AG10803 (cell line): ENCODE measurements at places on chromosomes 7 and 10.

GRCh38 chr10:63042256-63042655 lies 90.9 kb upstream of the NRBF2 start:
- no peak for DNase-seq

DNA sequence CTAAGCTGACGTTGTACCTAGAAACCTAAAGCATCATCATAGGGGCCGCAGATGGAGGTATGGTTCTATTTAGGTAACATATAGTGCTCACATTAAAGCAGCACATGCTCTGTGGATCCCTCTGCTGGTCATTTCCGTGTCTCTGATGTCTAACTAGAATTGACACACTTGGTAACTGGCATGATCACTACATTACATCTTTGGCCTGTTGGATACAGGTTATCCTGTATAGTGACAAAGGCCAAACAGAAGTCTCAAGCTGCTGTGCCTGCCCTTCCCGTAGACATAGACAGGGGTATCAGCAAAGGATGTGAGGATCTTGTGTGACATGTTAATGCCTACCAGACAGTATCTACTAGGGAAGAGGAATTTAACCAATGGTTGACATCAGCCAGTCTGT lies 51.2 kb downstream of the KIF5B start:
- peak; percentile 43 for DNase-seq

- DNase-seq: peak; percentile 34
These were observed 97.2 kb downstream of the RALA start for GRCh38 chr7:39720586-39720985.

DNA sequence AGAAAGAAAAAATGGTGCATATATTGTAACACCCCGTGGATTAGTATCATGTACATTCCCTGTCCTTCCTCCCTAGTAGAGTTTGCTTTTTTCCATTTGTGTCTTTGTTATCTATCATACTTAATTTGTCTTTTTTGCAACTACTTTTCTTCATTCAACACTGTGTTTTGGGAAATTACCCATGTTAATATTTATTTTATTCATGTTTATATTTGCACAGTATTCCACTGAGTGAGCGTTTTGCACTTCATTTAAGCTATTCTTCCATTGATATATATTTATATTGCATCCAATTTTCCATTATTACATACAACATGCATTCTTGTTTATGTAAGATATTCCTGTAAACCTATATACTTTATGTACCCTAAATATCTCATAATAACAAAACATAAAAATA lies 57.6 kb upstream of the FAM171A1 start:
- no peak for DNase-seq

GRCh38 chr10:61669161-61669725 lies 6.5 kb downstream of the CABCOCO1 start:
- DNase-seq: no peak

DNA sequence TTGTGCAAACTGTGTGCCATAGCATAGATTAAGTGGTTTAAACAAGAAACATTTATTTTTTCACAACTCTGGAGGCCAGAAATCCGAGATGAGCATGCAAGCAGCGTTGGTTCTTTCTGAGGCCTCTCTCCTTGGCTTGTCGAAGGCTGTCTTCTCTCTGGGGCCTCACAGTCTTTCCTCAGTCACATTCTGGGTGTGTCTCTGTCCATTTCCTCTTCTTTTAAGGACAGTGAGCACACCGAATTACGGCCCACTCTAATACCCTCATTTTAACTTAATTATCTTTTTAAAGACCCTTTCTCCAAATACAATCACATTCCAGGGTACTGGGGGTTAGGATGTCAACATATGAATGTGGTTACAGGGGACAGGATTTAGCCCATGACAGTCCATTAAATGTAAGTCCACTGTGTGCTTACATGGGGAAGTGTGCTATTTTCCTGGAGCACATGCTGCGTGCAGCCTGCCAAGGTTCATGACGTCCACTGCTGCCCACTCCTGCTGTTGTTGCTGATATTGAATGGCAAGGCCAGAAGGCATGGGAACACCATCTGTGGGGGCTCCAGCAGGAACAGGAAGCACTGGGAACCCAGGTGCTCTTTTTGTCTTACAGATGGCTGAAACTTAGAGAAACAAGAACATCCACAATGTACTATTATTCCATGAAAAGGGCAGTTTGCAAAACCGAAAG lies 365.5 kb downstream of the GALNT17 start:
- DNase-seq: no peak

- no peak for DNase-seq
These were observed 225.7 kb downstream of the AGMO start for GRCh38 chr7:15336146-15336545.

- DNase-seq: no peak
These were observed 89.1 kb downstream of the PTPRN2 start for GRCh38 chr7:158498443-158499081.

GRCh38 chr7:48011323-48011722 lies 17.6 kb downstream of the SUN3 start:
- DNase-seq: no peak

- no peak for DNase-seq
These were observed 626.3 kb downstream of the POM121L12 start for GRCh38 chr7:53661645-53662217.

GRCh38 chr7:107615910-107616680 lies 36.0 kb downstream of the BCAP29 start:
- no peak for DNase-seq

DNA sequence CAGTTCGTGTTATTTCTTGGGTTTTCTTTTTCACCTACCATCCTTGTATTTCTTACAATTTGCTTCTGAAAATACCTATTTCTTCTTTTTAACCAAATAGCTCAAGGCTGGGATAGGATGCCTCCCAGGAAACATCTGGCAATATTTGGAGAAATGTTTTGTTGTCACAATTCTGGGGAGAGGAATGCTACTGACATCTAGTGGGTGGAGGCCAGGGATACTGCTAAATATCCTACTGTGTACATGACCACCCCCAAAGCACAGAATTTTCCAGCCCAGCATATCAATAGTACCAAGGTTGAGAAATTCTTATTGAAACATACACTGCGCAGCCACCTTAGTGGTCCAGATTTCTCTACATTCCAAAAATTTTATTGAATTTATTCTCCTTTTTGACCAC lies 55.5 kb downstream of the CNTNAP2 start:
- DNase-seq: no peak

DNA sequence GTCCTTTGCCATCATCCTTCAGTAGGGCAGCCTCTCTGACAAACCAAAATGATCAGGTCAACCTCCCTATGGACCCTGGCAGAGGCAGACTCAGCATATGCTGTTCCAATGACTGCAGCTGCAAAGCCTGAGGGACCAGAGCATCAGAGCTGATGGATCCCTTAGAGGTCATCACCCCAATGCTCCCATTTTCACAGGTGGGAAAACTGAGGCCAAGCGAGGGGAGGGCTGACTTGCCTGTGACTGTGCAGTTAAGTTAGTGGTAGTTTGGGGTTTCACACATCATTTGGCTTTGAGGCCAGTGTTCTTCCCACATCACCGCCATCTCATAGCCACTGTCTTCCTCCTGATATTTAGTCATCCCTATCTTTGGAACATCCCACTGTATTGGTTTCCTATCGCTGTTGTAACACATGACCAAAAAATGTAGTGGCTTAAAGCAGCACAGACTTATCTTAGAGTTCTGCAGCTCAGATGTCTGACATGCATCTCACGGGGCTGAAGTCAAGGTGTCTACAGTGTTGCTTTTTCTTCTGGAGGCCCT lies 69.3 kb upstream of the PDZD8 start:
- DNase-seq: no peak

DNA sequence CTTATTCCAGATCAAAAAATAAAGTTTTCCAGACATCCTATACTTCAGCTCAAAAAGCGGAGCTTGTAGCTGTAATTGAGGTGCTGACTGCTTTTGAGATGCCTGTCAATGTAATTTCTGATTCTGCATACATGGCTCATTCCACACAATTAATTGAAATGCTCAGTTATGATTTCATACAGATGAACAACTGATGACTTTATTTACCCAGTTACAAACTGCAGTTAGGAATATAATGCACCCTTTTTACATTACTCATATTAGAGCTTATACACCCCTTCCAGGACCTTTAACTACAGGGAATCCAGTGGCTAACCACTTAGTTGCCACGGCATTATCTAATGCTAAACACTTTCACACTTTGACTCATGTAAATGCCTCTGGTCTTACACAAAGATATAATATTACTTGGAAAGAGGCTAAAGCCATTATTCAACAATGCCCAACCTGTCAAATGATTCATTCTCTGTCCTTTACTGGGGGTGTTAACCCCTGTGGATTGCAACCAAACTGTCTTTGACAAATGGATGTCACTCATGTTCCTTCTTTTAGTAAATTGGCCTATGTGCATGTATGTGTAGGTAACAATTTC lies 147.3 kb downstream of the ZNF33B start:
- peak; percentile 52 for DNase-seq

GRCh38 chr7:42440951-42441350 lies 203.9 kb upstream of the GLI3 start:
- DNase-seq: no peak

DNA sequence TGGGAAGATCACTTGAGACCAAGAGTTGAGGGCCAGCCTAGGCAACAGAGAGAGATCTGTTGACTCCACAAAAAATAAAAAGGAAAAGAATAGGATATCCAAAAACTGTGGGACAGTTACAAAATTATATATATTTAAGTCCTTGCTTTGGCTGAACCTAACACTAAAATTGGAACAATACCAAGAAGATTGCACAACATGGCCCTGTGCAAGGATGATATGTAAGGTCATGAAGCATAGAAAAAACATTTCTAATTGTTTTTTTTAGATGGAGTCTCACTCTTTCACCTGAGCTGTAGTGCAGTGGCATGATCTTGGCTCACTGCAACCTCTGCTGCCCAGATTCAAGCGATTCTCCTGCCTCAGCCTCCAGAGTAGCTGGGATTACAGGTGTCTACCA lies 139.0 kb downstream of the TPST1 start:
- DNase-seq: peak; percentile 49

DNA sequence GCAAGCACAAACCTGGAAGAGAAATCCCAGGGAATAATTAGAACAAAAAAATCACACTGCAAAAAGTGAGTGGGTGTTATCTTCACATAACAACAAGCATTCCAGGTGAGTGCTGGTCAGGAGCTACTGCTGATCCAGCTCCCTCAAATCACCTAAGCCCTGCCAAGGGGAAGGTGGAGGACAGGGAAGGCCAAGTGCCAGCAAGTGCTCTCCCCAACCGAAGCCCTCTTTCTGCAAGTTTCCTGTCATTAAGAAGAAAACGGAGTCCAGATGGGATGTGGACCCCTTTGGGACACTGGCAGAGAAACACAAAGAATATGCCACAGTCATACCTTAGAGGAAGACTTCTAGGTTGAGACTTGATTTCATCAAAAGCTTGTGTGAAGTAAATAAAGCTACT lies 933.0 kb upstream of the ZNF722 start:
- no peak for DNase-seq

DNA sequence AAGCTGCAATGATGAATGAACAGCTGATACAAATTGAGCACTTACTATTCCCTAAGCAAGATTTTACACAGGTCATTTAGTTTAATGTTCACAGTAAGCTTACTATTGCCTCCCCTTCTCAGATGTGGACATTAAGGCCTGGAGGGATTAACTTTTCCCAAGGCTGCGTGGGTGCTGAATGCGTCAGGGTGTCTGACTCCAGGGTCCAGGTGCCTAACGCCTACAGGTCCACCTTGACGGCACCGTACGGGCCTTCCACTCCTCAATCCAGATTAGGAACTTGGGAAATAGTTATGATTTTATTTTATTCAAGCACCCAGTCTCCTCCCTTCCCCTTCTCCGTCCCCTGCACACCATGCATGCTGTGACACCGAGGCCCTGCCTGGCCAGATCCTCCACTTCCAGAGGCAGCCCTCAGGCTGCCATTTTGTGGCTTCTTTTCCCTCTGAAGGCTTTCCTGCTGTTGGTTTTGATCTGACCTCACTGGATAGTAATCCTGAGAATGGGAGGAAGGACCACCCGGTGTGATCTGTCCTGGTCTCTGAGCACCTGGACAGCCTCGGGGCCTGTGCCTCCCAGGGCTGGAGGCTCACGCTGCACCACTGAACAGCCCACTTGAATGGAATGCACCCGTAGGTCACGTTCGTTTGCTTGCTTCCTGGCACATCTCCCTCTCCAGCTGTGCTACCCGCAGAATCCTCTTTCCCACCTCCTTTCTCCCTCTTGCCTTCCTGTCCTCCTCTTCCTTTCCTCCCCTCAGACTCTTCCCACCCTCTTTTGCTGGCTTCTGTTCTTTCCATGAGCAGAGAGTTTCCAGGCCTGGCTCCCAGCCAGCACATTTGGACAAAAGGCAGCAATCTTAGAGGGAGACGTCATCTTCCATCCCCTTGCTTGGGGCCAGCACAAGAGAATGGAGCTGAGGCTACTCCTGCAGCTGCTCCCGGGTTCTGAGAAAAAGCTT lies 14.4 kb downstream of the DENND2A start:
- DNase-seq: peak; percentile 97

- no peak for DNase-seq
These were observed 118.6 kb downstream of the CNTNAP2 start for GRCh38 chr7:146235195-146235594.

DNA sequence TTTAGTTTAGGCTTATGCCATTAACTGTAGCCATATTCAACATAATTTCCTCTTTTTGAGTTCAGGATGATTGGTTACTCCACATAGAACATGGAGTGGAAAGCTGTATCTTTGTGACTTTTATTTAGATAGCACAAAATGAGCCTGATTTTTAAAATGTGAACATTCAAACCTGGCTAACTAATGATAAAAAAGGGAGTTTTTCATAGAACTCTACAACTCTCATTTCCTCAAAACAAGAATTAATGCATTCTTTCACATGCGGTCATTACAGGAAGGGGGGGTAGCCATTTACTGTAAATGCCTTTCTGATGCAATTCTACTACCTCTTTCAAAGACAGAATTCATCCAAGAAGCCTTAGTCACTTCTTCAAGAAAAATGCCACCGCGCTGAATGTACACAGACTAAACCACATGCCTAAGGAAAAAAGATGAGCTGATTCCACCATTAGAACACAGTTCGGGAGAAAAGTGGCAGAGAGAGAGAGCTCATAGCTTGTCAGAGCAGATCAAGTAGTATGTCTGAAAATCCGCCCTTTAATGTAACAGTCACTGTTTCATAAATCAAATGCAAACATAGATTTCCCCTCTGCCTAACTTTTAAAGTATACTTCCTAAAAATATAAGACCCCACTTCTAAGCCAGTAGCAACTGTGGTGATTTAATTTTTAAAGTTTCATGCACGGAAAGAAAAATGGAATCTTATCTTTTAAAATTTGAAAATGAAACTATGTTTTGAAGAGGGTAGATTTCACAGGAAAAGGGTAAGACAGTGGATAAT lies 226.4 kb upstream of the KLF14 start:
- peak; percentile 99 for DNase-seq

DNA sequence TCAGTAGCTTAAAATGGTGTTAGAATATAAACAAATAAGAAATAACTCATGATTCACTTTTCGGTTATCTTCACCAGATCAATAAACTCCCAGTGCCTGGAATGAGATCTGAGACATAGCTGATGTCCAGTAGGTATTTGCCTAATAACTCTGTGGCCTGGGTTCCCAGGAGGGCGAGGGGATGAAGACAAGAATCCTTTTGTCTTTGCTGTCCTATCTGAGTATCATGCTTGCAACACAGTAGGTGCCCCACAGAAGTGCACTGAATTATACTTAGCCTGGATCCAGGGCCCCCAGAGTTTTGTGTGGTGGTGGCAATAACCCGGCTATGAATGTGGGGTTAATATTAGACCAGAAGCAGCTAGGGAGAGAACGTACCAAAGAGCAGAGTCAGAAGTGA lies 350.1 kb upstream of the AOAH start:
- no peak for DNase-seq
